ENCODE measurements at places on chromosomes 6 and 20.

GRCh38 chr20:46121184-46121930 is 3.2 kb downstream of the CD40 start:
- no peak for DNase-seq

- no peak for DNase-seq
These were observed 4.9 kb upstream of the TJAP1 start for GRCh38 chr6:43472515-43472914.

- no peak for DNase-seq
These were observed 12.4 kb upstream of the MYLK2 start for GRCh38 chr20:31806564-31807355.

DNA sequence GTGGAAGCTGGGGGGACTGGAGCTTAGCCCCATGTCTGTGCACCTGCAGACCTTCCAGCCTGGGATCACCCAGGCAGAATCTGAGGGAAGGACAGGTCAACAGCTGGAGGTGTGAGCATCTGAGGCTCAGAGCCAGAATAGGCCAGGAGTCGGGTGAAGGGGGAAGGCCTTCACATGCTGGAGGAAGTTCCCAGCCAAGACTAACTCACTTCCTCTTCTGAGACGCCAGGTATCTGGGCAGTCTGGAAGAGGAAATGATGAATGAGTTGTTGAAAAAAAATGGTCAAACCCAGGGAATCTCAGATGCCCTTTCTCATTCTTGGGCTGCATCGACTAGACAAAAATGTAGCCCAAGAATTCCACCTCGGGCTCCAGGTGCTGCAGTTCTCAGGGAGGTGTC is 73.6 kb upstream of the TIAM2 start:
- no peak for DNase-seq

DNA sequence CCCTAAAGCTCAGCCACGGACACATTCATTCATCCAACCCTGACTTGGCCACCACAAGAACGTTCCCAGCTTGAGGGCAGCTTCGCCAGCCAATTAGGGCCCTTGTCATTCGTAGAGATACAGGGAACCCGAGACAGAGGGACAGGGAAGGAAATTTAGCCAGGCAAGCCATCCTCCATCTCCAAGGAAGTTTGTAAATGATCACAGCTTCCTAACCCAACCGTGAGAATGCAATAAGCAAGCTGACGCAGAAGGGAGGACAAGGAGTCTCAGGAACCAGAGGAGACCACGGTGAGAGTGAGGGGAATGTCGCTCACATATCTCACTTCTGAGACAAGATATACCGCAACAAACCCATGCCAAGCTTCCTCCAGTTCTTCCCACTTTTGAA is 1.4 kb downstream of the TRAM2 start:
- DNase-seq = no peak

DNA sequence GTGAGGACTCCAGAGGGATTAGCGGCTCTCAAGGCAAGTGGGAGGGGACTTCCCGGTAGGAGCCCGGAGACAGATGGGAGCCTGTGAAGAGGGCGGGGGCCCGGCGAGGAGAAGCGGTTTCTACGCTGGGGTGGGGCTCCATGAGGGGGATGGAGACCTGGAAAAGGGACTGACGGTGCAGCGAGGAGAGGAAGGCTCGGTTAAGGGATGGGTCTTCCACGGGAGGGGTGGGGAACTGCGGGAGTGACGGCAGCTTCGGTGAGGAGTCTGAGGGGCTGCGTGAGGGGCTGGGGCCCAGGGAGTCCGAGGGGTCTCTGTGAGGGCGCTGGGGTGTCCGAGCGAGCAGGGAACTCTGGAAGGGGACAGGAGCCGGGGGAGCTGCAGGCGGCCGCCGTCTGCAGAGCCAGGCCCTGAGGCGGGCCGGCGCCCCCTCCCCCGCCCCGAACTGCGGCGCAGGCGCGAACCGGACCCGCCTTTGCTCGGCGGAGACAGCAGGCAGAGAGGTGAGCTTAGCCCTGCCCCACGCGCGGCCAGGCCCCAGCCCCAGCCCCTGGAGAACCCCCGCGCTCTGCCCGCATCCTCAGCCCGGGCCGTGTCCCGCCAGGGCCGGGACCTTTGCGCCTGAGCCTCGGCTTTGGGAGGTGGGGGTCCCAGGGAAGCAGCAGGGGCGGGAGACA is at the start of gene NRSN2:
Gene NRSN2, plus strand, starts transcription at position 472 of the 677 bp plus-strand sequence. CDS start 2,533 bp downstream, outside the sequence.
- DNase-seq = no peak

GRCh38 chr6:140153703-140154102 is 779.3 kb upstream of the CITED2 start:
- no peak for DNase-seq

- no peak for DNase-seq
These were observed 77.8 kb upstream of the CTNNBL1 start for GRCh38 chr20:37616110-37616425.

GRCh38 chr20:23298155-23298554 is 52.4 kb upstream of the NXT1 start:
- no peak for DNase-seq

DNA sequence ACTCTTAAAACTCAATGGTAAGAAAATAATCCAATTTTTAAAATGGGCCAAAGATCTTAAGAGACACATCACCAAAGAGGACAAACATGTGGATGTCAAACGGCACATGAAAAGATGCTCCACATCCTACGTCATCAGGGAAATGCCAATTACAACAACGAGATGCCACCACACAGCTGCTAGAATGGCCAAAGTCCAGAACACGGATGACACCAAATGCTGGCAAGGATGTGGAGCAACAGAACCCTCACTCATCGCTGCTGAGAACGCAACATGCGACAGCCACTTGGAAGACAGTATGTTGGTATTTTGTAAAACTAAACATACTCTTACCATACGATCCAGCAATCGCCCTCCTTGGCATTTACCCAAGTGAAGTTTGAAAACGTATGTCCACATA is 132.8 kb upstream of the CDH4 start:
- DNase-seq = no peak

GRCh38 chr6:34618430-34619182 is 62.5 kb upstream of the SPDEF start:
- no peak for DNase-seq

- no peak for DNase-seq
These were observed 14.0 kb downstream of the NUDT3 start for GRCh38 chr6:34378470-34378869.

GRCh38 chr6:79868098-79868722 is 79.1 kb downstream of the ELOVL4 start:
- no peak for DNase-seq

DNA sequence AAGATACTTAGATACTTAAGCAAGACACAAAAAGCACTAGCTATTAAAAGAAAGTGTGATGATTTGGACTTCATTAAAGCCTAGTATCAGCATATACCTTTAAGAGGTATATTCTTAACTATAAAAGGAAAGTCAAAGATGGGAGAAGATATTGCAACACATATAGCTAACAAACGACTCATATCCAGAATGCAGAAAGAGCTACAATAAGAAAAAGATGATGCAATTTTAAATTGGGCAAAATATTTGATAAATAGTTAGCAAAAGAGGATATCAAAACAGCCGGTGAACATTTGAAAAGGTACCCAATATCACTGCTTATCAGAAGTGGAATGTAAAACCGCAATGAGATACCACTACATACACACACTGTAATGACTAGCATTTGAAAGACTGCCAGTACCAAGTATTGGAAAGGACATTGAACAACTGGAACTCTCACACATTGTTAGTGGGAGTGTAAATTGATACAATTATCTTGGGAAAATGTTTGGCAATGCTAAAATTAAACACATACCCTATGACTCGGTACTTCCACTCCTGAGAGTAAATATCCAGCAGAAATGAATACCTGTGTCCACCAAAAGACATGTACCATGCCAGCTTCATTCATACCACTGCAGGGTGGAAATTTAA is 25.7 kb downstream of the MUC22 start:
- DNase-seq = no peak

DNA sequence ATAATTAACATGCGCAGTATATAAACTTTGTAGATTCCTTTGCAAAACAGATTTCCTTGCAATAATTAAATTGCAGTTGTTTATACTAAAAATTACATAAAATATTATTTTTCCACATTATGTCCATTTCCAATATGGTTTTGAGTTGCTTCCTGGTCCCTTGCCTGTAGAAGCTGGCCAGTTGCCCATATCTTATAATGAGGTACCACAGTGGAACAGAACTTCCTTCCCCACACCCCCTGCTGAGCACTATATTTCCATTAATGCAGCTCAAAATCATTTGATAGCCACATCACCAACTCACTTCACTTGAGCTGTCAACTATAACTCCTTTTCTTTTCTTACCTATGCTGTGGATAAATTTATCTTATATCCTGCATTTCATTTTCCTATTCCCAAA is 194.6 kb downstream of the DST start:
- no peak for DNase-seq

DNA sequence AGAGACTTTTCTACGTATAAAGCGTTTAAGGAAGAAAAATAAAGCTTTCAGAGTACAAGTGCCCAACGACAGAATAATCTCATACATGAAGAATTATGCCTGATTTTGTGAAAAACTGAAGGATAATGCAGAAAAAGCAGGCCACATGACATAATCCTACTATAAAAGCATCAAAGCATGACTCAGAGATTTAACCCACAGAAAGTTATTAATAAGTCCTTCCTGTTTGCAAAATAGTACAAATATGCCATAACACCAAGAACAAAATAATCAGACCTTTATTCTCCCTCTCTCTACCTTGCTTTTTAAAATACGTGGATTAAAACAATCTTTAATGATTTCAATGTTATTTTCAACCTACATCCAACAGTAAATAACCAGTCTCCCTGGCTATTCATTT is 118.6 kb upstream of the BCLAF1 start:
- DNase-seq = no peak
